CD4-positive, alpha-beta T cell treated with Interleukin-15 for 4 hours (primary cell): ENCODE measurements at places on chromosomes 5 and 9.

- DNase-seq, result no peak
Measured at GRCh38 chr9:97470076-97470475, 31.4 kb upstream of the TMOD1 start.

DNA sequence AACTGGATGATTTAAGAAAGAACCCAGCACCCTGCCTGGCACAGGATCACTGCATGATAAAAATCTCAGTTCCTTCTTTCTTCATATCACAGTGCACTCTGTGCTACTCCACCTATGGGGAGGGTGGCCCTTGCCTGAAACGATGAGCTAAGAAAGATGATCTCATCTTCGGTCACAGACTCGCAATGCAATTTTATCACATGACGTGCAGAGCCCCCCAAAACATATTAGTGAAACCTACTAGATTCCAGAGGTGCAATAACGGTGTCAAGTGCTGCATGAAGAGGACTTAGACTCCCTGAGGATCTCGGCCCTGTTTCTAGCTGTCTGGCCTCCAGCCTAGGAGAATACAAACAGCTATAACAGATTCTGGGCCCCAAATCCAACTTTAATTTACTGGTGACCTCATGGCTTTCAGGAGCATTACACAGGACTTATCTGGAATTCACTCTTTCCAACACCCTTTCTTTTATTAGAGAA lies 104.0 kb downstream of the EBF1 start:
- no peak for DNase-seq

GRCh38 chr9:15253197-15253596 lies 53.8 kb downstream of the TTC39B start:
- no peak for DNase-seq

DNA sequence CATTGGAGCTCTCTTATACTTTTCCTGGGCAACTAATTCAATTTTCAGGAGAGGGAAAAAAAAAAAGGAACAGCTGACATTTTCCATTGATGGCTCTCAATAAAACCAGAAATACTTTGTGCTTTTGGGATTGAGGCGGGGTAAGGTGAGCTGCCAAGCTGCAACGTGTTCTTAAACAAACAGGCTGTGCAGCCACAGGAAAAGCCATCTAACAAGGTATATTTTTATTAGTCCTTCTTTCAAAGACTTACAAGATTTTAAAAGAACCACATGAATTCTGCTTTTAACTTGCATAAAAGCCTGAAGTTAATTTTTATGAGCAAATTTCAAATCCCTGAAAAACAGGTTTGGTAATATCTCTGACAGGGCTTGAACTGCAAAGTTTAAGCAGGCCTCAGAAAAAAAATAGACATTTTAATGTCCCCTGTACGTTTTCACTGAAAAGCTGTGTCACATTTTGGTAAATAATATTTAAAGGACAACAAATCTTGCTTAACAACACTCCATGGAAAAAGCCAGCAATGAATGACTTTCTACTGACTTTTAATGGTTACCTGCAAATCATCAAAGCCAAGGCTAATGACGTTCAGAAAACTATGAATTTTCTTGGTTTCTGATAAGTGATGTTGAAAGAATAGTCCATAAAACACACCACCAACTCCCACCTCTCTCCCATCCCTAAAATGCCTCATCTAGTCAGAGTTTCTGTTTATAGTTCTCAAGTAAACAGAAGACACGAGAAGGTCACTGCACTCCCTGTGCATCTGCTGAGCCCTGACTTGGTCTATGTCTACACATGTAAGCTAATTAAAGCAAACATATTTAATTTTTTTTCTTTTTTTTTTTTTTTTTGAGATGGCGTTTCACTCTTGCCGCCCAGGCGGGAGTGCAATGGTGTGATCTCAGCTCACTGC lies 433.6 kb downstream of the PIK3R1 start:
- no peak for DNase-seq

DNA sequence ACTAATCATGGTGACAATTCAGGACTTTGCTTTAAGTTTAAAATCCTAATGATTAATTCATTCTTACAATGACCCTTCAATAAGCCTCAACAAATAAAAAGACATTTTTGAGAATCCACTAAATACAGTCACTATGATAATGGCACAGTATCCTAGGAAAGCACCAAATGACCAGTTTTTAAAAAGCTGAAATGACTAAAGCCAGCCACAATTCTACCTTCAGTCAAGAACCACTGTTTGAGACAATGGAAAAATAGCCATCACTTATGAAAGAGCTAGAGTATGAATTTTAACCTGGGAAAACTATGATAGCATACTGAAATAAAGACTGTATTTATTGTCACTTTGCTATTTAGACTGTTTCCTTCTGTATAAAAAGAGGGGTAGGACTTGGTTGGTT lies 14.0 kb downstream of the FBXW2 start:
- DNase-seq, result no peak

DNA sequence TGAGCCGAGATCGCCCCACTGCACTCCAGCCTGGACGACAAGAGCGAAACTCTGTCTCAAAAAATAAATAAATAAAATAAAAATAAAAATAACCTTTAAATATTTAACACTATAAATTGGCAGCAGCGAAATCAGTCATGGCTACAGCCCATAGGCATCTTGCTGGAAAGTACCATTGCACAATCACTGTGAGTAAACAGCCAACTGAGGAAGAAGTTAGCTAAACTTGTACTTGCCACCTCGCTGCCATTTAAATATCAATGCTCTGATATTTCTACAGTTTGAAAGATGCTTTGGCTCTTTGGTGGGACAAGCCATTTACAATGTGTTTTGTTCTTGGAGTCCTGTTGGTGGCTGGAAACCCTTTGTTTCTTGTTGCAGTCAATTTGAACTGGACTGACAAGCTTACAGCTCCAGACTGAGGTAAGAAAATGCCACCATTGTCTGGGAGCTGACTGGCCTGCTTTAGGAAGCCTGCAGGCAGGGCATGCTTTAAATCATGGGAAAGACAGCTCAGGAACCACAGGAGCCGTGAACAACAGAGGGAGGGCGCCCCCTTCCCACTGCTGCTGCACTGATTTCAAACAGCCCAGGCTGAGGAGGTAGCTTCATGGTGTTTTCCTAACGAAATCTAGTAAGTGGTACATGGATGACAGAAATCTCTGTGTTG lies 322.8 kb upstream of the RFX3 start:
- no peak for DNase-seq

- DNase-seq, result no peak
Measured at GRCh38 chr9:74662674-74663073, 165.5 kb downstream of the RORB start.

GRCh38 chr5:124602925-124603650 lies 143.4 kb downstream of the ZNF608 start:
- no peak for DNase-seq

DNA sequence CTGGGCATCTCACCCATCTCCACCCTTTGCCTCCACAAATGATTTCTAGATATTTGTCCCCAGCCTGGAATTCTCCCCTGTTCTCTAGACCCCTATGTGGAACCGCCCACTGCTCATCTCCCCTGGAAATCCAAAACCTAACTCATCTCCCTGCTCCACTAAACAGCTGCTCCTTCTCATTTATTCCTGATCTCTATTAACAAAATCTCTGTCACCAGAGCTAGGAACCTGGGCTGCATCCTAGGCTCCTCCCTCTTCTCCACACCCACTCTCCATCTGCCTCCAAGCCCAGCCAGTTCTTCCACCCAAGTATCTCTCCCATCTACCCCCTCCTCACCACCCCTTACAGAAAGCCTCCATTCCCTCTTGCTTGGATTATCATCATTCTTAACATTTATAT lies 24.0 kb upstream of the SYNPO start:
- DNase-seq, result no peak

- no peak for DNase-seq
Measured at GRCh38 chr5:79507251-79508205, 6.4 kb downstream of the HOMER1 start.

GRCh38 chr9:14428781-14429230 lies 114.9 kb upstream of the NFIB start:
- DNase-seq, result peak; percentile 26

- peak; percentile 54 for DNase-seq
Measured at GRCh38 chr9:35661756-35662350, 3.1 kb downstream of the ARHGEF39 start.

DNA sequence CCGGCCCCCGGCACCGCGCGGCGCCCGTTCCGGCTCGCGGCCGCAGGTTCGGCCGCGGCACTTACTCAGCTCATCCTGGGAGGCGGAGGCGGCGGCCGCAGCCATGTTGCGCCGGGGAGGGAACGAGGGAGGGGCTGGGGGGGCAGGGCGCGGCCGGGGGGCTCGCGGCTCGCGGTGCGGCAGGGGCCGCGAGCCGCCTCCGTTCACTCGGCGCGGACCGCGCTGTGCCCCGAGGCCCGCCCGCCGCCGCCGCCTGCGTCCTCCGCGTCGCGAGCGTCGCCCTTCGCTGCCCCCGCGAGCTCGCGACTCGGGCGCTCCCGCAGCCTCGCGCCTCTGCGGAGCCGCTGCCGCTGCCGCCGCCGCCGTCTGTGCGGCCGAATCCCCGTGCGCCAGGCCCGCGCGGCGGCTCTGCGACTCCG lies 735 bp downstream of the ECPAS start:
- DNase-seq, result peak; percentile 51

- DNase-seq, result no peak
Measured at GRCh38 chr5:37836235-37836591, 3.6 kb downstream of the GDNF start.

GRCh38 chr5:122262103-122262502 lies 49.9 kb upstream of the SNCAIP start:
- no peak for DNase-seq

DNA sequence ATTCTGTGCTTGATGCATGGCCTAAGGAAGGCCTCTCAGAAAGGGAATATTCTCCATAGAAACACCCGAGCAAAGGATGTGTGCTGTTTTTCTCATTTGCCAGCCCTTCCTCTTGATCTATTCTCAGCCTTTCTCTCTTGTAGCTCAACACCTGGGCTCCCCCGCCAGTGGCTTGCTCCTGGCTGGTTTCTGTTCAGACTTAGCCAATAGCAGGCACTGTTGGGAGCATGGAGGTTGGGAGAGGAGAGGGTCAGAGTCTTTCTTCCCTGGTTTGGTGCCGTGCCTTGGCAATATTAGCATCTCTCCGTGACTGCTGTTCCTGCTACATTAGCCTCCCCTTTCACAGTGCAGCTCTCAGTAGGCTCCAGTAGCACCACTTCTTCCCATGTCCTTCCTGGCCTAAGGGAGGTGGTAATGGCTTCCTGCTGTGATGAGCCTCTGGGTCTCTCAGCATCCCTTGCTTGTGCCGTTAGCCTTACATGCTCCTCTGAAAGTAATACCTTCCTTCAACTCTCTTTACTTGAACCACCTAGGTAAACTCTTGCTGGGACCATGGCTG lies 269.7 kb upstream of the GAS1 start:
- DNase-seq, result no peak
